ENCODE measurements at places on chromosomes 13 and 19.
A peak's percentile ranks its signal among the peaks of the same experiment; 100 is the strongest.

GRCh38 chr13:65133094-65133493 is 2097.0 kb downstream of the PCDH9 start:
- no peaks in the 10 kb centered on the region for H3K27me3 ChIP-seq
- DNase-seq = no peak
- no peak overlapping the region for H3K27ac ChIP-seq
- no peak overlapping the region for H3K4me3 ChIP-seq
- no peaks in the 10 kb centered on the region for H3K36me3 ChIP-seq
- H3K4me1 ChIP-seq = no peaks in the 10 kb centered on the region

- H3K27me3 ChIP-seq = no peaks in the 10 kb centered on the region
- DNase-seq = peak; percentile 58
- no peak overlapping the region for H3K27ac ChIP-seq
- no peak overlapping the region for H3K4me3 ChIP-seq
Measured at GRCh38 chr19:43534816-43535761, 2.1 kb downstream of the ZNF575 start.

- no peak overlapping the region for H3K4me3 ChIP-seq
- H3K4me1 ChIP-seq = no peaks in the 10 kb centered on the region
- DNase-seq = no peak
- H3K27ac ChIP-seq = no peak overlapping the region
Measured at GRCh38 chr19:30317403-30317802, 54.8 kb upstream of the ZNF536 start.

GRCh38 chr13:110119935-110120905 is 186.7 kb downstream of the COL4A1 start:
- H3K4me1 ChIP-seq = peaks cover 3% of the 10 kb centered on the region
- H3K27ac ChIP-seq = no peak overlapping the region
- H3K27me3 ChIP-seq = peaks cover 3% of the 10 kb centered on the region
- no peak overlapping the region for H3K4me3 ChIP-seq
- no peak for DNase-seq

DNA sequence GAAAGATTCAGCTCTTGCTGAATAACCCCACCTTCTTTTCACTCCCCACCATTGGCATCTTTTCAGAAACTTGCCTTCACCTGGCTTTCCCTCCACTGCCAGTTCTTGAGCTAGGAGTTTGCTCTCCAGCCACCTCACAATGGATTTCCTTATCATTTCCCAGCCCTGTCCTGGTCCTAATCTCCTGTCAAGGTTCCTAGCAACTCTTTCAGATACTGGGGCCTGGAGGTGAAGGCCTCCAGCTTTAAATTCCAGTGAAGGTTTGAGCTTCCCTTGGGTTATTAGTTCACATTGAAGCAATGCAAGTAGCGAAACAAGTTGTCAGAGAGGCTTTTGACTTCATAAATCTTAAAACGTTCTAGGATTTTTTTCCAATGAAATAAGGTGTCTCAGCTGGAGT is 320.8 kb upstream of the MAB21L1 start:
- H3K36me3 ChIP-seq = no peaks in the 10 kb centered on the region
- H3K27ac ChIP-seq = no peak overlapping the region
- H3K4me1 ChIP-seq = no peaks in the 10 kb centered on the region
- DNase-seq = no peak

GRCh38 chr13:45364876-45365557 is 24.0 kb upstream of the TPT1 start:
- no peak overlapping the region for H3K27ac ChIP-seq
- no peak overlapping the region for H3K4me3 ChIP-seq
- H3K4me1 ChIP-seq = peaks cover 27% of the 10 kb centered on the region
- no peak for DNase-seq

DNA sequence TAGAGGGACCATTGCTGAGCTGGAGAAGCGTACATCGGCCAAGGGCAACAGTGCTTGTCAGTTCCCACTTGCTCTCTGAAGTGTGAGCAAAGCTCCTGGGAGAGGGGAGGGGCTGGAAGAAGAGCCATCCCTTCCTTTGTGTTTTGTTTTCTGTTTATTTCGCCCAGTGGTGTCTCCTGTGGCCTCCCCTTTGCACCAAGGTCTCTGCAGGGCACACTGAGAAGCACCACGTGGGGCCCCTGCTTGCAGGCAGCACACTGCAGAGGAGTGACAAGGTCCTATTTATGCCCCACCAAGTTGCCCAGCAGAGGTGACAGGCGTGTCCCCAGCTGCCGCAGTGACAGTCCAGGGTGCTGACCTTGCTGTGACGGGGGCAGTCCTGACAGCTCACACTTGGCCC is 24.0 kb downstream of the GRIN2D start:
- no peak overlapping the region for H3K27ac ChIP-seq
- H3K36me3 ChIP-seq = no peaks in the 10 kb centered on the region
- peaks cover 36% of the 10 kb centered on the region for H3K4me1 ChIP-seq
- no peak overlapping the region for H3K4me3 ChIP-seq
- H3K27me3 ChIP-seq = peaks cover 13% of the 10 kb centered on the region
- no peak for DNase-seq

GRCh38 chr19:46386996-46387712 is 26.2 kb downstream of the CCDC8 start:
- H3K27ac ChIP-seq = no peak overlapping the region
- H3K4me1 ChIP-seq = no peaks in the 10 kb centered on the region
- H3K36me3 ChIP-seq = peaks cover 86% of the 10 kb centered on the region
- no peaks in the 10 kb centered on the region for H3K27me3 ChIP-seq
- H3K4me3 ChIP-seq = no peak overlapping the region
- DNase-seq = no peak

DNA sequence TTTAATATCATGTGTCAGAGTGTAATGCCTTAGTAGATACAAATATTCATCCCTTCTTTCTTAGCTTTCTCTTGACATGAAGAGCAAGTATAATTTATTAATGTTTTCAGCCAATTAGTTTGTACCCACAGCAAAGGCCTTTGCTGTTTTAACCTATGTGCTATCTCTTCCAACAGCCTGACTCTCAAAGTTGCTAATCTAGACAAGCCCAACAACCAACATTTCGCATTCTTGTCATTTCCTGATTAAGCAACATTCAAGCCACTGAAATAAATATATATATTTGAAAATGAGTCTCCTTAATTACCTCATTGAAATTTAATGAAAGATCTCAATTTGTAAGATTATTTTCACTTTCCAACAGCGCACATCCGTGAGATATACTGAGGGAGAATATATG is 18.5 kb downstream of the EPSTI1 start:
- no peaks in the 10 kb centered on the region for H3K27me3 ChIP-seq
- H3K4me1 ChIP-seq = peaks cover 12% of the 10 kb centered on the region
- no peak overlapping the region for H3K4me3 ChIP-seq

DNA sequence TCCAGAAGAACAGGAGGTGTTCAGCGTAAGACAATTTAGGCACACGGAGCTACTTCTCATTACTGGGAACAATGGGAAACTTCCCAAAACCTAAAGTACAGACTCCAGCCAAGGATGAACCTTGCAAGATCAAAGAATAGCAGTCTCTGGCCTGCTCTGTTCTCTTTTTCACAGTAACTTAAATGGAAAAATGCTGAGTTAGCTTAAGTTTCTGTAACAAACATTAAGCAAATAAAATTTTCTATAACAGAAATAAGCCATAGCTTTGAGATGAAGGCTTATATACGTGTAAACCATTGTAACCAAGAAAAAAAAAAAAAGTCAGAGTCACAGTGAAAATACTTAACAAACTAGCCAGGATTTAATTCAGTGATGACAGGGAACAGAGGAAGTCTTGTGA is 18.2 kb upstream of the ZNF460 start:
- H3K27ac ChIP-seq = no peak overlapping the region
- H3K36me3 ChIP-seq = peaks cover 9% of the 10 kb centered on the region
- H3K27me3 ChIP-seq = no peaks in the 10 kb centered on the region

GRCh38 chr19:42532891-42533290 is 4.6 kb upstream of the CEACAM1 start:
- H3K4me3 ChIP-seq = no peak overlapping the region
- H3K27ac ChIP-seq = no peak overlapping the region
- no peak for DNase-seq
- no peaks in the 10 kb centered on the region for H3K36me3 ChIP-seq
- peaks cover 14% of the 10 kb centered on the region for H3K4me1 ChIP-seq
- no peaks in the 10 kb centered on the region for H3K27me3 ChIP-seq

GRCh38 chr13:76466043-76466442 is 420.2 kb downstream of the KCTD12 start:
- H3K36me3 ChIP-seq = no peaks in the 10 kb centered on the region
- no peak overlapping the region for H3K4me3 ChIP-seq
- H3K27ac ChIP-seq = no peak overlapping the region
- no peak for DNase-seq
- no peaks in the 10 kb centered on the region for H3K27me3 ChIP-seq
- no peaks in the 10 kb centered on the region for H3K4me1 ChIP-seq

DNA sequence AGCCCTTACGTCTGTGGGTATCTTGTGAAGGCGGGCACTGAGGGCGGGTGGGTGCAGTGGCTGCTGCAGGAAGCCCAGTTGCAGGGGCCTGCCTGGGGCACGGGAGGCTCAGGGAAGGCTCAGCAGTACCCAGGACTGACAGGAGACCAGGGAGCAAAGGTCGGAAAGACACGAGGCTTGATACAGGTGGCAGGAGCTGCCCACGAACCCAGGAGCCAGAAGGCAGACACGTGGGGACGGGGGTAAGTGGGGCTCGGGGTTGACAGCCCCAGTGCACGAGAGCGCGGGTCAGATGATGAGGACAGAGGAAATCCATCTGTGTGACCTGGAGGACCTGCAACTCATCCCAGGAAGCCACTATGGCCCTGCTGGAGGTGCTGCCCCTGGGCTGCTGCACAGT is 25.3 kb downstream of the ELAVL1 start:
- H3K27ac ChIP-seq = no peak overlapping the region
- no peak overlapping the region for H3K4me3 ChIP-seq
- no peaks in the 10 kb centered on the region for H3K4me1 ChIP-seq
- H3K27me3 ChIP-seq = no peaks in the 10 kb centered on the region
- DNase-seq = no peak

GRCh38 chr19:2359992-2360685 is at the start of gene TMPRSS9:
Gene TMPRSS9, plus strand, starts transcription at chr19:2360265. Its CDS starts 29,521 bp downstream, at chr19:2389786.
- DNase-seq = no peak
- peaks cover 6% of the 10 kb centered on the region for H3K27me3 ChIP-seq
- no peak within 1 kb of the TSS for H3K27ac ChIP-seq
- no peaks in the 10 kb centered on the region for H3K4me1 ChIP-seq
- no peak within 1 kb of the TSS for H3K4me3 ChIP-seq
- H3K36me3 ChIP-seq = no peaks in the 10 kb centered on the region

All from natural killer cell (primary cell).